Posterior cingulate gyrus (tissue), 11 donors: ENCODE measurements at places on chromosomes 11 and 22.

DNA sequence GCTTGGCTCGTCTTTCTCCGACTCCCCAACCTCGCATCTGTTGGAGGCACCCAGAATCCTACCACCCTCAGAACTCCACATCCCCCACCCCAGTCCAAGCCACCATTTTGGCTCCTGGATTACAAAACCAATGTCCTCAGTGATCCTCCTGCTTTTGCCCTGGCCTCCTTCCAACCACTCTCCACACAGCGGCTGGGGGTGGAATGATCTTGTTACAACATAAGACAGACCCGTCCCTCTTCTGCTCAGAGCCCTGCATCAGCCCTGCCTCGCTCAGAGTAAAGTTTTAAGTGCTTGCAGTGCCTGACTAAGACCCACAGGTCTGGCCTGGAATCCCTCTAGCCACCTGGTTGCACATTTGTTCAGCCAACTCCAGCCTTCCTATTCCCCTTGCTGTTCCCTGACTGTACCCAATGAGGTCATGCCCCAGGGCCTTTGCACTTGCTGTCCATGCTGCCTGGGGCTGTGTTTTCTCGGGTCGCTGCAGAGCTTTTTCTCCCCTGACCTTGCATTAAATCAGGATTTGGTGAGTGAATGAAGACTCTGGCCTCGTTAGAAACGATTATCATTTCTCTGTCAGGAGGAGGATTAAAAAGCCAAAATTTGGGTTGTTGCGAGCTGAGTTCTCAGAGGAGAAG, 67.3 kb downstream of the IGF2 start:
- DNase-seq = peak; percentile 40

DNA sequence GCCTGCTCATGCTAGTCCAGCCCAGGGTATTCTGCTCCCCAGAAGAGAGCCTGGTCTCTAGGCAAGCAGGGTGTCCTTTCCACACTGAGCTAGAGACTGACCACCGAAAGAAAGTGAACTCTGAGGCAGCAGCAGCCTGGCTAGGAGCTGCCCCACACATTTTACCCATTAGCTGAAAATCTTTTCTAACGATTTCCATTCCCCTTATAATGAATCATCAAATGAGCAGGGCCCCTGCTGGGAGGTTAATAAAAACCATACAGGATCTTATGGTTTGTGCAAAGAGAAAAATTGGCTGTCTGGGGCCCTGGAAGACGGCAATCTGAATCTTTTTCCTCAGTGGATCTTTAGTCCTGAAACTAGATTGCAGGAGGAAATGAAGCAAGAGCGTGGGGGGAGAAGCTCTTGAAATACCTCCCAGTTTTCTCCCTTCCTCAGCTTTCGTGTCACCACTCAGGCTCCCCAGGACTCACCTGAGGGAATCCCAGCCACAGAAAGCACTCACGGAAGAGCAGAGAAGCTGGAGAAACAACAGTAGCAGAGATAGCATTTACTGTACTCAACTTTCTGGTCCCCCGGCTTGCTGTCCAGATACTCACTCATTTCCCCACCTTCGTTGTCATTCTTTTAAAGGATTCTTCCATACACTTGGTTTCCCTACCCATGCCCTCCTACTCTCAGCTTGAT, 74.7 kb upstream of the CD44 start:
- DNase-seq = no peak

- DNase-seq = no peak
Measured at GRCh38 chr11:112631333-112631732, 329.9 kb upstream of the NCAM1 start.

GRCh38 chr11:115134926-115135325, 369.3 kb downstream of the CADM1 start:
- DNase-seq = no peak
